Brain pericyte (primary cell): ENCODE measurements at places on chromosomes 16 and 17.

- DNase-seq = no peak
These were observed 158.7 kb upstream of the TBX2 start for GRCh38 chr17:61240851-61241468.

- no peak for DNase-seq
These were observed 73.7 kb downstream of the USP22 start for GRCh38 chr17:20968913-20969616.

- DNase-seq = no peak
These were observed 2.3 kb downstream of the NAT9 start for GRCh38 chr17:74773871-74774286.

GRCh38 chr17:78667741-78668640 is 90.8 kb upstream of the DNAH17 start:
- DNase-seq = no peak

DNA sequence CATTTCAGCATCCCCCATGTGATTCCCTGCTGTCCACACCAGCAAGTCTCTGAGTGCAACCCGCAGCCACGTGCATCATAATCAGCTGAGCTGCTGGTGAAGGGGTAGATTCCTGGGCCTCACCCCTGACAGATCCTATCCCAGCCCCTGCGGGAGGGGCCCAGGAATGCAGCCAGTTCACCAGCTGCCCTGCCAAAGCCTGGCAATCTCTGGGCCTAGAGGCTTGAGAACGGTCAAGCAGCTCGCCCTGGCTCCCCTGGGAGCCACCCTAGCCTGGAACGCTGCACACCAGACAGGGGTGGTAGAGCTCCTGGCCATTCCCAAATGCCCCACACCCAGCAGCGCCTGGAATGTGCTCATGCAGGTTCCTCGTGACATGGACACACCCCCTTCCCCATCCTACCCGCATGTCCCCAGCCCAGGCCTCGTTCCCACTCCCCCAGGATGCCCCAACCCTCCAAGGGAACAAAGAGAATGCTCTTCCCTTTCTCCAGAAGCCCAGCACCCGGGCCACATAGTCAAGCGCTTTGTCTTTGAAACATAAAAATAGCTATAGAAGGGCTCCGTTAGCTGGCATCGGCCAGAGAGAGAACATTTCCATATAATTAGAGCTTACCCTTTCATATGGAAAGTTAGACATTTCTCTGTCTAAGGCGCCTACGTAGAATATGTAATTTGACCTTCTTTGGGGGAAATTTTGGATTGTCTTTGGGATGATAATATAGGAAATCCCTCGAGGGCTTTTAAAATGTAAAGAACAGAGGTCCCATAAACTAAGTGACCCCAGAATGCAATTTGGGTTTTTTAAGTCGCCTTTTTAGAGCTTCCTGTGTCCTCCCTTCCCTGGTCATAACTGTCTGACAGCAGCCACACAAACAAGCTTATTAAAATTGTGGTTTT is 3.4 kb downstream of the CEP295NL start:
- DNase-seq = no peak

GRCh38 chr16:1710811-1711507 is 5.0 kb downstream of the MAPK8IP3 start:
- DNase-seq = no peak

DNA sequence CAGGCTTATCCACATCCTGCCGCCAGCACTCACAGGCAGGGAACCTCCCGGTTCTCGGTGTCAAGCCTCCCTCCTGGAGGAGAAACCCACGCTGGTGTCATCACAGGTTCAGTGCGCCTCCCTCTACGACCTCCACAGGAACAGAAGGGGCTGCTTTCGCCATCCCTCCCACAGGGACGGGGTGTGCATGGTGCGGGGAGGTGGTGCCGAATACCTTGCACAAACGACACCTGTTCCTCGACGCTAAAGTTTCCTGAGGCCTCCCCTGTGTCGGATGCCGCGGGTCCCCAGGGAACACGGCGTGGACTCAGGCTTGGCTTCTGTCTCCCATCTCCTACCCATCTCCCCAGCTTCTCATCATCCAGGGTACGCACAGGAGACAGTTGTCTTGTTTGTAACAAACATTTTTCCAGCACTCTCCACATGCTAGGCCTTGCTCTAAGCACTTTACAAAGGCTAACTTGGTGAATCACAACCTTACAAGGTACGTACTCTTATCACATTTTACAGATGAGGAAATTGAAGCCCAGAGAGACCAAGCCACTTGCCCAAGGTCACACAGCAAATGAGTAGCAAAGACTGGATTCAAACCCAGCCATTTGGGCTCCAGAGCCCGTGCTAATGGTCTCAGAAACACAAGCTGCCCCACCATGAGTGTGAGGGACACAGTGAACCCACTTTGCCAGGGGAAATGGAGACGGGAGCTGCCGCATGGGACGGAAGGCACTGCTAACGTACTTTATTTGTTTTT is 271.6 kb downstream of the C16orf95 start:
- no peak for DNase-seq

DNA sequence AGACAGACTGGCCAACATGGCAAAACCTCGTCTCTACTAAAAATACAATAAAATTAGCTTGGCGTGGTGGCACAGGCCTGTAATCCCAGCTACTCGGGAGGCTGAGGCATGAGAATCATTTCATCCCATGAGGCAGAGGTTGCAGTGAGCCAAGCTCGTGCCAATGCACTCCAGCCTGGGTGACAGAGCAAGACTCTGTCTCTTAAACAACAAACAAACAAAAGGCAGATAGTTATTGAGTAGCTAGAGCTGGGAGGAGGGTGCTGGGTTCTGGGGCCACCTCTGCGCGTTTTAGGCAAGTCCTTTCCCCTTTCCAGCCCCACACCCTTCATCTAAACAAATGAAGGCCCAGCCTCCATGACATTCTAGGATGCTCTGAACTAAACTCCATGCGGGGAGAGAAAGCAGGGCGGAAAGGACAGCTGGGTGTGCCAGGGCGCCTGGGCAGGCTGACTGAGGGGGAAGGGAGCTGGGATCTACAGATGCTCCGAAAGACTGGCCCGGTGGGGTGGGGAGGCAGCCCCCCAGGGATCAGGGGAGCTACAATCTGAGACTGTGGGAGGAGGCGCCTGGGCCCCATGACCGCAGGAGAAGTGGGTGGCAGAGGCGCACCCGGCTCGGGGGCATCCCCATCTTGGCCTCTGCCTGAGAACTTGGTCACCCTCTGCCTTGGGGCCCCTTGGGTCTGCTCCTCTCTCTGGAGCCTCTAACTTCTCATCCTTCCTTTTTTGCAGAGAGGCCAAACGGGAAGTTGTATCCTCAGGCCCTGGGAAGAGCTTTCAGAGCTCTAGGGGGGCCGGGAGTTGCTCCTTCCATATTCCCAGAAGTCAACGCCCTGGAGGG is 910 bp downstream of the ITGAL start:
- no peak for DNase-seq

DNA sequence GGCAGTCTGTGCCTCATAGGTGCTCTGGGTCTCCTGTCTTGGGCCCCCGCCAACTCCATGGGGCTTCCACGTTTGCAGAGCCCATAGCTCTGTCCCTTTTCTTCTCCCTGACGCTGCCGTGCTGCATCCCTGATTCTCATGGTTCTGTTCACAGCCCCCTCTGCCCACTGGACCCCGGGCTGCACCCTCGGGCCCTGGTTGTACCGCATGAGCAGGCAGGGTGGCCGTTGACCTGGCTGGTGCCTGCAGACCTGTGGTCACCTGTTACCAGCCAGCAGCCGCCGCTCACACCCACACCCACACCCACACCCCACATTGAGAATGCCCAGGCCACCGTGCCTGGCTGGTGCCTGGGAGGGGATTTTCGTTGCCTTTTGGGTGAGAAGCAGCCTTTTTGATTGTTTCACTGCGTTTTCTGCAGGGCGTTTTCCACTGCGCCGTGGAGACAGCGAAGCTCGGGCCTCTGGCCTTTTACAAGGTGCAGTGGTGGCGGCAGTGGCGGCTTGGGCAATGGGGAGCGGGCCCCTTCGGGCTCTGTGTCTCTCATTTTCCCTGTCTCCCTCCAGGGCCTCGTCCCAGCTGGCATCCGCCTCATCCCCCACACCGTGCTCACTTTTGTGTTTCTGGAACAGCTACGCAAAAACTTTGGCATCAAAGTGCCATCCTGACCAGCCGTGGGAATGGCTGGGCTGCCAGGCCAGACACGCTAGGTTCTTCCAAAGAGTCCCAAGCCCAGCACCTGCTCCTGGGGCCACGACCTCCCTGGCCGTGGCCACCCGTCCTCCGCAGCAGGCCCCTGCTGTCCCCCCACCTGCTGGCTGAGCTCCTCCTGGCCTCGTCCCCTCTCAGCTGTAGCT is 7.6 kb downstream of the SLC25A10 start:
- DNase-seq = no peak

GRCh38 chr17:7992516-7992915 is 9.9 kb upstream of the GUCY2D start:
- DNase-seq = no peak

GRCh38 chr16:66608241-66609138 is 4.0 kb downstream of the CMTM3 start:
- DNase-seq = no peak

DNA sequence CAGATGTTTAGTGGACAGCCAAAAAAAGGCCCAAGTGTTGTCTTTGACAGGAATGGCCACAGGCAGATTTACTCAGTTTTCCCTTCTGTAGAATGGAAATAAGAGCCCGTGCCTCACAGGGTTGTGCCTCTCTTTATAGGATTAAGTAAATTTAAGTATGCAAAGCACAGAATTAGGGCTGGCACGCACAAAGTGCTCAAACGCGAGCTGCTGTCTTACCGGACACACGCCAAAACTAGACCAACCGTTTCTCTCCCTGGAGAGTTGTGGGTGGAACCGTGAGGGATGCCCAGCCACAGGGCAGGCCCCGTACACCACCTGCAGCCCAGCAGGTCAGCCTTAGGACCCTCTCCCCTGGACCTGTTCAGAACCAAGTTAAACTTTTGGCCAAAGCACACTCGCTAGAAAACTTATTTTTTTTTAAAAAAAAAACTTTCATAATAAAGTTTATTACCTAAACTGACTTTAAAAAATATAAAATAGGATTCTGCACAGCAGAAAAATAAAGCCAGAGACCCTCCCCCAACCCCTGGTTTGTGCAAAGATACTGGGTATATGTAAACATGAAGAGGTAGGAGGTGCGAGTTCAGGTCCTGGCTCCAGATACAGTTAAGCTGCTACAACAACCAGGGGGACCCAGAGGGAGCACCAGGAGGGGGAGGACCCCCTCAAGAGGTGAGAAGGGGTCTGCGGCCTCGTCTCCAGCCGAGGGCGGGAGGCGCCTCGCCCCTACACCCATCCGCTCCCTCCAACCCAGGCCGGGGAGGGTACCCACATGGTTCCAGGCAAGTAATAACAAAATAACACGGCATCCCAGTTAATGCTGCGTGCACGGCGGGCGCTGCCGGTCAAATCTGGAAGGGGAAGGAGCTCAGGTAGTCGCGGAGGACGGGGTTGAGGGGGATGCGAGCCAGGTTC is 1.8 kb downstream of the SOCS1 start:
- no peak for DNase-seq

- DNase-seq = no peak
These were observed 75.7 kb upstream of the LHX1 start for GRCh38 chr17:36861531-36861930.

GRCh38 chr16:88678224-88678979 is 7.9 kb downstream of the SNAI3 start:
- no peak for DNase-seq

- no peak for DNase-seq
These were observed 60.7 kb downstream of the GRIN2A start for GRCh38 chr16:10121491-10121890.

GRCh38 chr17:67970783-67971182 is 25.5 kb downstream of the C17orf58 start:
- DNase-seq = no peak

DNA sequence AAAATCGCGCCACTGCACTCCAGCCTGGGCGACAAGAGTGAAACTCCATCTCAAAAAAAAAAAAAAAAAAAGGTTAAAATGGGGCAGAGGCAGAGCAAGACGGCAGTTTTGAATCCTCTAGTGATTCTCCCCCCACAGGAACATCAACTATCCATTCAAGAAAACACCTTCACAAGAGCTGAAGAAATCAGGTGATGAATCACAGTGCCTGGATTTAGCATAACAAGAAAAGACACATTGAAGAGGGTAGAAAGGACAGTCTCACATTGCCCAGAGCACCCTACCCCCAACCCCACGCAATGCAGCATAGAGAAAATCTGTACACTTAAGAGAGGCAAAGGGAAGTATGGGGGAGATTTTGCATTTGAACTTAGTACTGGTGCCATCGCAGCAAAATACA is 28.8 kb upstream of the RNF43 start:
- no peak for DNase-seq

DNA sequence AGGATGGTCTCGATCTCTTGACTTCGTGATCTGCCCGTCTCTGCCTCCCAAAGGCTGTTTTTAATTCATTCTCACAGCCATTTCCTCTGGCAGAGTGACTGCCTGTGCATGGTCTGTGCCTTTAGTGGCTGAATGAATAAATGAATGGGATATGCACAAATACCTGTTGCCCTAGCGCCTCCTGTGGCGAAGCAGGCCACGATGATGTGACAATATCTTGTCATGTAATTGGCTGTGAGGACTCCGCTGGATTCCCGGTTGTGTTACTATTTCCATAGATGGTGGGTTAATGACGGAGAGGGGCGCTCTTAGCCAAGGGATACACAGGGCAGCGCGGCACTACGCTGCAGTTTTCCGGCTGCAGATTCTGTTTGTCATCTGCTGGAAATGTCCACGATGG is 26.8 kb upstream of the ENDOV start:
- no peak for DNase-seq

- no peak for DNase-seq
These were observed 55.7 kb upstream of the CNEP1R1 start for GRCh38 chr16:49969091-49970030.

GRCh38 chr17:58060596-58061191 is 22.5 kb upstream of the DYNLL2 start:
- no peak for DNase-seq

GRCh38 chr16:68300734-68301459 is 9.8 kb downstream of the SLC7A6OS start:
- no peak for DNase-seq

DNA sequence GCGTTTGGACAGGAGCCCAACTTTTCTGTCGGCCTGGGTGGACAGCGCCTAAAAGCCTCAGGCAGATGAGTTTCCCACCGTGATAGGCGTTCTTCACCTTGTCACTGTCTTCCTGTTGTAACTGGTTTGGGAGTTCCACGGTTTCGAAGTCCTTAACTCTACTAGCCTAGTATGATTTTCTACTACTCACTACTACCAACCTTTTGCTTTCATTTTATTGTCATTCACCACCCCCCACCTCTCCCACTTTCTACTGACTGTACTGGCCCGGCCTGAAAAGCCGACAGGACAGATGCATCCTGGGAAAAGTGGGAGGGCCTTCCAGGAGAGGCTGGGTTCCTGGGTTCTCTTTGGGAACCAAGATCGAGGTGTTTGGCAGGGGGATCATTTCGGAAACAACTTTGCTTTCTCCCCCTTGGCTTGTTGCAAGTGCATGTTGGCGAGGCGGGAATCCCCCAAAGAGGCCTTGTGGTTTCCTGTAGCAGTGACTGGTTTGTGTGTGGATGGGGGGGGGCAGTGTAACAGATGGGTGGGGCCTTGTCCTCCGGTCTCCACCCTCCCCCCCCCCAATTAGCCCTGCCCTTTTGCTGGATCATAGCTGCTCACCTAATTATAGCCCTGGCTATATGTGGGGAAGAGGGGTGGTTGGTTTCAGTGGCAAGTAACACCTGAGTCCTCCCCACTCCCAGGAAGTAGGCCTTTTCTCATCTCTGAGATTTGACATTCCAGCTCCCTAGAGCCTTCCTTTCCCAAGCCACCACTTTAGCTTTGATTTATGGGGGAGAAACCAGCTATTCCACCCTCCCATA is 1.4 kb downstream of the EIF5A start:
- peak; percentile 53 for DNase-seq
